ENCODE measurements at places on chromosomes 5 and 9.
A peak's percentile ranks its signal among the peaks of the same experiment; 100 is the strongest.

DNA sequence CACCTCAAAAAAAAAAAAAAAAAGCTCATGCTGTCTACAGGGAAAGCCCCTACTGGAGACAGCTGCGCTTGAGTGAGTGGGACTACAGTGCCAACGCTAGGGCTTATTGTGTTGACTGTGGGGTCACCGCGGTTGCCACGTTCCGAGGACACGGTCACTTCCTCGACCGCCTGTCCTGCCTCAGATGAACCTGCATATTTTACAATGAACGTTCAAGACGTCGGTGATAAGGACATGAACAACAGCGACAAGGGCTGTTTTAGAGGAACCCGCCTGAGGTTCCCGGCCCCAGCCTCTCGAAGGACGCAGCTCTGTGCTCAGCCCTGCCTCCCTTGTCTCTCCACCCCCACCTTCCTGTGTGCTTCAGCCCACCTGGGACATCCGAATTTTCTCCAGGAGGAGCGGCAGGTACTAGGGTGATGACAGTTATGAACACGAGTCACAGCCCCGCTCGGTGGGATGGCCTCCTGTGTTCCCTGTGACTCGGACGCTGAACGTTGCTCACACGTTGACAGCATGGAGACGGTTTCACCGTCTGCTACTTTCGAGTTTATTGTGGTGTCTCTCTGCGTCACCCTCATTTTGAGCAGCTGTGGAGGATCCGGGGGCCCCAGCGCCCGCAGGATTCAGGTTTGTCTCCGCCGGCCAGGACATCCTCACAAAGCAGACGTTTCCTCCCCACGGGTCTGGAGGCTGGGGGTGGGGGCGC, 11.3 kb upstream of the DIPK1B start:
- DNase-seq, result no peak

GRCh38 chr9:75067894-75068293, 20.1 kb downstream of the NMRK1 start:
- no peak for DNase-seq

- DNase-seq, result no peak
Measured at GRCh38 chr9:25442526-25442925, 235.7 kb downstream of the TUSC1 start.

DNA sequence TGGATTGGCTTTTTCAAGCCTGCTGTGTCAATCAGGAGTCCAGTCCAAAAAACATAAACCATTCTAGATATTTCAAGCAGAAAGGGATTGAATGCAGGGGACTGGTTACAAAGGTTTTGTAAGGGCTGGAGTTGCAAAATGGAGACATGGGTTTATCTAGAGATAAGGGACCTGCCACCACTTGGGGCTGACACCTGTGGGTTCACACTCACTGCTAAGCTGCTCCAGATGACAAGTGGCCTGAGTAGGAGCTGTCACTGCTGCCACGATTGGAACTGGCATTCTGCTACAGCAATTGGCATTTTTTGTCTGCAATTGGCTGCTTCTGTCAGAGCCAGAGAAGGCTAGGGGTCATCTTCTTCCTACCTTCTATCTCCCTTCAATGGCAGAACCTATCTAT, 66.3 kb upstream of the ZFR start:
- no peak for DNase-seq

- DNase-seq, result no peak
Measured at GRCh38 chr9:130239741-130240241, 25.8 kb upstream of the HMCN2 start.

GRCh38 chr9:128634111-128634510, 22.5 kb downstream of the DYNC2I2 start:
- DNase-seq, result no peak

GRCh38 chr9:81777482-81777881, 88.1 kb upstream of the TLE1 start:
- no peak for DNase-seq

DNA sequence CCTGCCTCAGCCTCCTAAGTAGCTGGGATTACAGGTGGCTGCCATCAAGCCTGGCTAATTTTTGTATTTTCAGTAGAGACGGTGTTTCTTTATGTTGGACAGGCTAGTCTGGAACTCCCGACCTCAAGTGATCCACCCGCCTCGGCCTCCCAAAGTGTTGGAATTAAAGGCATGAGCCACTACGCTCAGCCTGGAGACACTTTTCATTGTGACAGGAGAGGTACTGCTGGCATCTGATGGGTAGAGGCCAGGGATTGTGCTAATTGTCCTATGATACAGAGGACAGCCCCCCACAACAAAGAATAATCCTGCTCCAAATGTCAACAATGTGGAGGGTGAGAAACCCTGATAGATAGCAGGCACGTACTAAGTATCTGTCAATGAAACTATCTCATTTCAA, 91.3 kb upstream of the SLC25A48 start:
- no peak for DNase-seq

DNA sequence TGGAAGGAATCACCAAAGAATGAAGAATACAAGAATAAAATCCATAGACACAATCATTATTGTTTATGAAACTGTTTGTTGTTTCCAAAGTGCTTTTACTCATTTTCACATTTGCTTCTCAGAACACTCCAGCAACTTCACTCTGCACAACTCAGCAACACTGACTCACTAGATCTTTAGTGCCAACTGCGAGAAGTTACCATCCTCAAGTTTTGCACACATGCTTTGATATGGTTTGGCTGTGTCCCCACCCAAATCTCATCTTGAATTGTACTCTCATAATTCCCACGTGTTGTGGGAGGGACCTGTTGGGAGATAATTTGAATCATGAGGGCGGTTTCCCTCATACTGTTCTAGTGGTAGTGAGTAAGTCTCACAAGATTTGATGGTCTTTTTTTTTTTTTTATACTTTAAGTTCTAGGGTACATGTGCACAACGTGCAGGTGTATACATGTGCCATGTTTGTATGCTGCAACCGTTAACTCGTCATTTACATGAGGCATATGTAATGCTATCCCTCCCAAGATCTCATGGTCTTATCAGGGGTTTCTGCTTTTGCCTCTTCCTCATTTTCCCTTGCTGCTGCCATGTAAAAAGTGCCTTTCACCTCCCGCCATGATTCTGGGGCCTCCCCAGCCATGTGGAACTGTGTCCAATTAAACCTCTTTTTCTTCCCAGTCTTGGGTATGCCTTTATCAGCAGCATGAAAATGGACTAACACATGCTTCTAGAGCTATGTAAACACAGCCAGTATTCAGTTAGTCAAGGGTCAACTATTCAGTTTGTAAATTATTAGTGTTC, 36.9 kb downstream of the CLINT1 start:
- no peak for DNase-seq

- peak; percentile 54 for DNase-seq
Measured at GRCh38 chr5:135829681-135830383, 4.6 kb upstream of the SLC25A48 start.

All from HT1080 (cell line).